Stimulated activated CD8-positive, alpha-beta memory T cell treated with anti-CD3 and anti-CD28 coated beads, Interleukin-2, amount 100 ng/mL, for 1 hour (primary cell): ENCODE measurements at places on chromosomes 3 and 15.

DNA sequence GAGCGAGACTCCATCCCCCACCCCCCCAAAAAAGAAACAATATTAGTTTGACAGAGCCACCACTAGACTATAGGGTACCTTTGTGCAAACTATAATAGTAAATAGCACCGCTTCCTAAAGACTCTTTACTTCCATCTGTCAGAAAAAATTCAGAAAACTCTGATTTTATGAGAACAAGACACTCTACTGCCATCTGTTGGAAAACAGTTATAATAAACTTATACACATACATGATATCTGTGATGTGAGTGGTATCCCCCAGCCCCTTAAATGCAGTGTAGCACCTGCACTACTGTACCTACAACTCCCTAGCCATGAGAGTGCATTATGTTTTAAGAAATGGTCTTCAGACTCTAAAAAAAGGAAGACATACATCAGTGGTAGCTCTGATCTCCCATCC lies 47.1 kb upstream of the CTDSPL start:
- DNase-seq = no peak

- DNase-seq = no peak
These were observed 164.6 kb downstream of the SMAD6 start for GRCh38 chr15:66866656-66867055.

DNA sequence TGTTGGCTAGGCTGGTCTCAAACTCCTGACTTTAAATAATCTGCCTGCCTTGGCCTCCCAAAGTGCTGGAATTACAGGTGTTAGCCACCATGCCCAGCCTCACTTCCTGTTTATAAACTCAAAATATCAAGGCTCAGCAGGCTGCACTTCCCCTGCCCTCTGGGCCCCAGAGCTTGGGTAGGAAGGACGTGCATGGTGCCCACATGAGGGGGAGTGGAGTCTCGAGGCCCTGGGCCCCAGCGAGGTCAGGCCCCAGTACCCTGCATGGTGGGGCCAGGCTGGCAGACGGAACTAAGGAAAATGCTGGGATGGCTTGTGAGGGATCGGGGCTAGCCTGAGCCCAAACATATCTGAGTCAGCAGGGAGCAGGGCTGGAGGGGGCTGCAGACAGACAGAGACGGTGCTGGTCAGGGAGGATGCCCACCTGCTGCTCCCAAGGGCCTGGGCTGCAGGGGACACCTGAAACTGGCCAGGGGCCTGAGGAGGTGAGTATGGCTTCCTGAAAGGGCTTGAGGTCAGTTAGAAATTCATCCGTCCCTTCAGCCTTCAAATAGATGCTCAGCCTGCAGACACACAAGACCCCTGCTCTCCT lies 5.1 kb downstream of the SPTBN5 start:
- DNase-seq = no peak

GRCh38 chr3:176568189-176568588 lies 629.1 kb downstream of the TBL1XR1 start:
- no peak for DNase-seq

- DNase-seq = no peak
These were observed 13.2 kb downstream of the ABCC5 start for GRCh38 chr3:184004476-184004875.
